Effector memory CD8-positive, alpha-beta T cell (primary cell): ENCODE measurements at places on chromosomes 5 and 9.

GRCh38 chr5:151663617-151664293 is 23.0 kb downstream of the SPARC start:
- DNase-seq, result no peak

DNA sequence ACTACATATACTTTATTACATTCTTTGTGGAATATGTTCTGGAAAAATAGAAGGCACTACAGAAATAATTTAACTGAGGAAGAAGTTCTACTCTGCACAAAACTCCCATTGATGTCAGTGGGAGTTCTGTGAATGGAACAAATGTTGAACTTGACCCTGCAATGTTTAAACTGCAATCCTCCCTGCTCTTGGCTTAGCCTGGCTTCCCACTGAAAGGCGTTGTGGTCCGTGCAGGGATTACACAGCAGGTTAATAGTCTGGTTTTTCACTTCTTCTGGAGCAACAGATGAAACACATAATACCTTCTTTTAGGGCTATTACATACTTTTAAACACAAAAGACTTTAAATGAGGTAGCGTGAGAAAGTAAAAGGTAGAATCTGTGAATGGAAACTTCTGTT is 12.9 kb upstream of the ERBIN start:
- no peak for DNase-seq

DNA sequence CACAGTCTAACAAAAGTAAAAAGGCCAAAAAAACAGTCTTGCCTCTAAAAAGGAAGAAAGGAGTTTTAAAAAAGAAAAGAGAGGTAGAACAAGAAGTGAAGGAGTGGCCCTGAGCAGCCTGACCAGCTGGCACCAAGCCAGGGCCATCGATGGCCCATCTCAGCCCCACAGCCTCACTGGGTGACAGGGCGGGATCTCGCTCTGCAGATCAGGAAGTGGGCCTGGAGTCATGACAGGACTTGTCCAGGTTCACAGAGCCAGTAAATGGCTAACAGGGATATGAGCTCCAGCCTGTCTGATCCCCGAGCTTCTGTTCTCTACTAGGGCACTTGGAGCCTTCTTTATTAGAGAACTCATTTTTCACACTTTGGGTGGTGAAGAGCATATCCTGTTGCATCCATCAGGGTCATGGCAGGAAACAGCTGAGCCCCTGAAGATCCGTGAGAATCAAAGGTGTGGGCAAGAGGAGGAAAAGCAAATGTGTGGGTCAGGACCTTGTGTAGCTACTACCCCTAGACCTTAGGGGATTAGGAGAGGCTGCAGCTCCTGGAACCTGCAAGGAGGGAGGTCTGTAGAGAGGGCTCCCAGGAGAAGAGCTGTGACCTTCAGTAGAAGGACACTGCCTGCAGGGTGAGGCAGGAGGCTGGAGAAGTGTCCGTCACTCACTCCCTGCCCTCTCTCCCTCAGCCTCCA is 299.0 kb upstream of the MSX2 start:
- no peak for DNase-seq

DNA sequence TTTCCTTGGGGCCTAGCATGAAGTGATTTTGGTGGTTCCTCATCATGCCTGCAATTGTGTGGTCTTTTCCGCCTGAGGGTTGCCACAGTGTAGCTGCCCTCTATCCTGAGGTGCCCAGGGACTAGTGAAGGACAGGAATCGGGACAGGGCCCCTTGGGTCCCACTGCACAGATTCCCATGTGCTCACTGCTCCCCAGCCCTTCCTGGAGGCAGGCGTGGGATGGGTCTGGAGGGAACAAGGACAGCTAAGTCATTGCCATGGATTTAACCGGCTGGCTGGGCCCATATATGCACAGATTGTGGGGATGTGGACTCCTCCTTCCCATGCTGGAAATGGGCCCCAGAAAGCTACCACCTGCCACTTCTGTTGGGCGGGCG is 122.3 kb upstream of the PITX1 start:
- DNase-seq, result no peak

GRCh38 chr9:76414661-76415060 is 20.4 kb upstream of the RFK start:
- DNase-seq, result no peak

GRCh38 chr5:165334201-165334600 is 1828.8 kb downstream of the MAT2B start:
- no peak for DNase-seq

- peak; percentile 15 for DNase-seq
Observed at GRCh38 chr9:132694144-132694543, 23.9 kb downstream of the GTF3C4 start.

GRCh38 chr9:12695474-12695873 is 2.3 kb downstream of the TYRP1 start:
- DNase-seq, result no peak

- no peak for DNase-seq
Observed at GRCh38 chr5:45741110-45741509, 44.9 kb upstream of the HCN1 start.

GRCh38 chr9:107292821-107293542 is 9.9 kb downstream of the RAD23B start:
- no peak for DNase-seq

GRCh38 chr5:643811-644271 is 31.7 kb downstream of the CEP72 start:
- no peak for DNase-seq

DNA sequence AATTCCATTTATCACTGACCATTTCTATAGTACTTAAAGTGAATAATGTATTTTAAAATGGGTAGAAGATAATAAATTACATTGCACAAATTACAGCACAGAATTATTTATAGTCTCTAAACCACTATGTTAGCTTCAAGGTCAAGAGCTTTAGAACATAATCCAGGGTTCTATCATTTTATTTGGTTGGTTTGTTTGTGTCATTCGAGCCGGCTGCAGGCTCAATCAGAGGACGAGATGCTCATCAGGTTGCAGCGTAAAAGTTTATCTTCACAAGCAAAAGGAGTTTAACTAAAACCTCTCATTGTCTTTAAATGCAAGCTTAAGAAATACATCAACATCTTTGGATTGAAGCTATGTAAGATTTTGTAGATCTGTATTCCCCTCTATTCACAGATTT is 523.8 kb downstream of the EFNA5 start:
- DNase-seq, result no peak

GRCh38 chr9:110092792-110093191 is 115.2 kb downstream of the C9orf152 start:
- DNase-seq, result no peak

DNA sequence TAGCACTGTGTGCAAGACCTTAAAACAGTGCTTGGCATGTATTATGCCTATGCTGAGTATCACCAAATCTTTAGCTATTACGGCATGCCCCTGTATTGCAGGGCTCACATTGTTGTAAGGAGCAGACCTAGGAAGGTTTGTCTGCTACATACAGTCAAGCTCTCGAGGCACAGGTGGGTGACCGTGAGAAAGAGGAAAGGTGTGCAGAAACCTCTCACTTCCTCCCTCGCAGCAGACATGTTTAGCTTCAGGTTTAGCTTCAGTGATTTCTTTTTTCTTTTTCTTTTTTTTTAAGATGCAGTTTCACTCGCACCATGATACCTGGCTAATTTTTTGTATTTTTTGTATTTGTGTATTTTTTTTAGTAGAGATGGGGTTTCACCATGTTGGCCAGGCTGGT is 275.8 kb upstream of the RIOK2 start:
- DNase-seq, result no peak

GRCh38 chr5:139658501-139658927 is 10.4 kb downstream of the CXXC5 start:
- DNase-seq, result no peak

DNA sequence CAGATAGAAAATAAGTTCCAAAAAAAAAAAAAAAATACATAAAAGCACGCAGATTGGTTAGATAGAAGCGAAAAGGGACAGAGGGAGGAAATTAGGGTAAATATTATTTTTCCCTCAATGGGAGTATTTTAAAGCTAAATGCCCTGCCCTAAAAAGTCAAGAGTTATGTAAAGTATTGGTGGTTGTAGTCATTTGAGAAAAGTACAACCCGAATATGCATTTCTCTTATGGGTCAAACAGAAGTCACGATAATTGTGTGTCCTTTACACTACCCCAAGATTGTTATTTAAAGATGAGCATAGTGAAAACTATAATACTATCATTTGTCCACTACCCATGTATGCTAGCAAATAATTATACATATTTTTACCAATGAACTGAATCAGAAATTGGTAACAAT is 368.7 kb downstream of the NDUFS4 start:
- no peak for DNase-seq

- DNase-seq, result no peak
Observed at GRCh38 chr9:91038483-91039124, 237.0 kb downstream of the SYK start.

DNA sequence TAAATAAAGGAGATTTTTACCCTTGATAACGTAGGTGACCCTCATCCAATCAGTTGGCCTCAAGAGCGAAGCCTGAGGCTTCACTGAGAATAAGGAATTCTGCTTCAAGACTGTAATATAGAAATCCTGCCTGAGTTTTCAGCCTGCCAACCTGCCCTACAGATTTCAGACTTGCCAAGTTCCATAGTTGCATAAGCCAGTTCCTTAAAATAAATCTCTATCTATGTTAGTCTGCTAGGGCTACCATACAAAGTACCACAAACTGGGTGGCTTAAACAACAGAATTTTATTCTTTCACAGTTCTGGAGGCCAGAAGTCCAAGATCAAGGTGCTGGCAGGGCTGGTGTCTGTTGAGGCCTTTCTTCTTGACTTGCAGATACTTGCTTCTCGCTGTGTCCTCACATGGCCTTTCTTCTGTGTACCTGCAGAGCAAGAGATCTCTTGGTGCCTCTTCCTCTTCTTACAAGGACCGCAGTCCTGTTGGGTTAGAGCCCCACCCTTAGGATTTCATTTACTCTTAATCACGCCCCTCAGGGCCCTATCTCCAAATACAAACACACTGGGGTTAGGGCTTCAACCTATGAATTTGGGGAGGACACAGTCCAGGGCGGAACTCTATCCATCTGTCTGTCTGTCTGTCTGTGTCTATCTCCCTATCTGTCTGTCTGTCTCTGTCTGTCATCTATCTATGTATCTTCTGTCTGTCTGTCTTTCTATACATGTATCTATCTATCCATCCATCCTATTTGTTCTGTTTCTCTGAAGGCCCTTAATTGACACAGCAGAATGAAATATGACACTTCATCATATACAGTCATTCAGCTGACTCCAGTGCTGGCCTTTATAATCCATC is 17.0 kb upstream of the CMBL start:
- DNase-seq, result no peak

DNA sequence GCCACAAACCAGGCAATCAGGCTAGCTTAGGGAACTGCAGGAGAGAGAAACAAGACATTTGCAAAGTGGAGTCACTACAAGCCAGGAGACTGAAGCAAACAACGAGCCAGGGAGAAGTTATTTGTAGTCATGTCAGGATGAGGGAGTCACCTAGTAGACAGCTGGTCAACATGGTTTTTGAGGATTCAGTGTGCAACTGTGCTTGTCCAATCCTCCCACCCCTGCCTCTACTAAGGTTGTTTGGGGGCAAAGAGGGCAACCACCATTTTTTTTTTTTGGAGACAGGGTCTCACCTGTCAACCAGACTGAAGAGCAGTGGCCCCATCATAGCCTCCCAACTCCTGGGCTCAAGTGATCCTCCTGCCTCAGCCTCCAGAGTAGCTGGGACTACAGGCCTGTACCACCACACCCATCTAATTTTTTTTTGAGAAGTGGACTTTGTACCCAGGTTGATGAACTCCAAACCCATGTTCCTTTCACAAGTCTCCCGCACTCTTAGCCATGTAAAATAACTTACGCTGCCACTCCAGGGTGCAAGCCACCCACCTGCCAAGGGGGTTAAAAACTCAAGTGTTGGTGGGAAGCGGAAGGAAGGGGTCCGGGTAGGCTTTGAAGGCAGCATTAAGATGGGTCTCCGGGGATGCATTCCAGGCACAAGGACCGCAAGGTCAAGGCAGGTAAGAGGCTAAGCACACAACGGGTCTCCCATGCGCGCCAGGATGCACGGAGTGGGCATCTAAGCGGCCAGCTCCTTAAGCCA is 995 bp downstream of the RPL35 start:
- DNase-seq, result no peak

DNA sequence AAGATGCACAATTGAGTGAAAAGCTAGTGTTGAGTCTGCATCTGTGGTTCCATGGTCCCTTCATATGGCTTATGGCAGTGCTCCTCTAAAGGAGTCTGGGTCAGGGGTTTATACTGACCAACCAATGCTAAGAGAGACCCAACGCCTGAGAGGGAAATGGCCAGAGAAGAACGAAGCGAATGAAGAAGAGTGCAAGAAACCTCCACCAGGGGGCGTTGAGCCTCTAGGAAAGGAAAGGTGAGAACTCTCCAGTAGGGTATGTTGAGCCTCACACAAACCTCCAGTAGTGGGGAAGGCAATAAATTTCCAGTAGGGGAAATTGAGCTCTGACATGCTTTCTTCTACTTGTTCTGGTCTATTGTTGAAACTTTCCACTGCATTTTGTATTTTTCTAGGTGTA is 470.6 kb downstream of the PRDM9 start:
- DNase-seq, result no peak

- no peak for DNase-seq
Observed at GRCh38 chr9:133839822-133840329, 101.7 kb upstream of the SARDH start.

GRCh38 chr9:16029046-16029615 is 476.3 kb downstream of the CCDC171 start:
- DNase-seq, result no peak

- DNase-seq, result no peak
Observed at GRCh38 chr5:84637662-84638375, 253.1 kb upstream of the EDIL3 start.

- DNase-seq, result no peak
Observed at GRCh38 chr9:17520268-17521064, 58.4 kb upstream of the SH3GL2 start.

DNA sequence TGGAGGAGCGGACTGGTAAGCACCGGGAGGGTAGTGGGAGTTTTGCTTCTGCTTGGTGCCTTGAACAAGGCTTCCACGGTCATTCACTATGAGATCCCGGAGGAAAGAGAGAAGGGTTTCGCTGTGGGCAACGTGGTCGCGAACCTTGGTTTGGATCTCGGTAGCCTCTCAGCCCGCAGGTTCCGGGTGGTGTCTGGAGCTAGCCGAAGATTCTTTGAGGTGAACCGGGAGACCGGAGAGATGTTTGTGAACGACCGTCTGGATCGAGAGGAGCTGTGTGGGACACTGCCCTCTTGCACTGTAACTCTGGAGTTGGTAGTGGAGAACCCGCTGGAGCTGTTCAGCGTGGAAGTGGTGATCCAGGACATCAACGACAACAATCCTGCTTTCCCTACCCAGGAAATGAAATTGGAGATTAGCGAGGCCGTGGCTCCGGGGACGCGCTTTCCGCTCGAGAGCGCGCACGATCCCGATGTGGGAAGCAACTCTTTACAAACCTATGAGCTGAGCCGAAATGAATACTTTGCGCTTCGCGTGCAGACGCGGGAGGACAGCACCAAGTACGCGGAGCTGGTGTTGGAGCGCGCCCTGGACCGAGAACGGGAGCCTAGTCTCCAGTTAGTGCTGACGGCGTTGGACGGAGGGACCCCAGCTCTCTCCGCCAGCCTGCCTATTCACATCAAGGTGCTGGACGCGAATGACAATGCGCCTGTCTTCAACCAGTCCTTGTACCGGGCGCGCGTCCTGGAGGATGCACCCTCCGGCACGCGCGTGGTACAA is 556 bp downstream of the PCDHGC3 start:
- no peak for DNase-seq

GRCh38 chr9:133436681-133437080 is 14.5 kb downstream of the ADAMTS13 start:
- DNase-seq, result no peak
